ENCODE measurements at places on chromosomes 7 and 10. TPM values are rescaled to one million over a fixed set of nuclear protein-coding genes. Genes with fewer than 3 reads are reported as not detected.

The COL17A1 gene
- total RNA-seq, result 1.3 TPM

The TEX47 gene
- total RNA-seq, result not detected

The PALD1 gene
- 11.6 TPM for total RNA-seq

The PRKCQ gene
- total RNA-seq, result not detected

The TCAF2 gene
- 1.7 TPM for total RNA-seq

The RAB19 gene
- not detected for total RNA-seq
